ENCODE measurements at places on chromosomes 6 and 20.

GRCh38 chr6:34979218-34979617 is 90.2 kb downstream of the ANKS1A start:
- no peak for DNase-seq

DNA sequence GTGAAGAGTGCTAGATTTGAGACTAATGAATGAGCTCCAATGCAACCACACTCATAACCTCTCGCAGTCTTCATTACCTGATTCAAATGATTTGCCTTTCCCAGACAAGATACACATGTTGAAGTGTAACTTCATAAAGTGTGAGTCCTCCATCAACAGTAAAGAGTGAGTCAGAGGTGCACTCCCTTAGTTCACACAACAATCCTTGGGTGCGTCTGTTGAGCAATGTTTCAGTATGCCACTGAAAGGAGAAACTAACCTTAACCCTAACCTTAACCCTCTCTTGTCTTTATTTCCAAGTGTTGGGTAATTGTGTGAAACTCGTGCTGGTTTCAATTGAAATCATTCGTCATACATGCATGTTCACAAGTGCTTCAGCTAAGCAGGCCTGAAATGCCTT is 21.0 kb upstream of the RIN2 start:
- no peak for DNase-seq

GRCh38 chr6:160919723-160920440 is 71.7 kb upstream of the MAP3K4 start:
- DNase-seq = no peak

DNA sequence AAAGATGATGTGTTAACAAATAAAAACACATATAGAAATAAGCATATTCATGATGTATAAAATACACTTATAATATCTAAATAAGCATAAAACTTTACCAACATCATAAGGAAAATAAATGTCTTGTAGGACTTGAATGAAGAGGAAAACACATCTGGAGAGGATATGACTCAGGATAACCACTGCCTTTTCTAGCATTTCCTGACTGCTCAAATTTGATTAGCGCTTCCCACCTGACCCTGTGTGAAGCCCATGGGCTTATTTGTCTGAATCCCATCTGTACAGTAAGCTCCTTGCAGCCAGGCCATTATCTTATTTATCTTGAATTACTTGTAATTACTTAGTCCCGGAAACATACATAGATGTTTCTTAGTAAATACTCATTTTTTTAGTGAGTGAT is 608.6 kb downstream of the COL12A1 start:
- DNase-seq = no peak

- DNase-seq = no peak
Measured at GRCh38 chr20:7650086-7650879, 290.0 kb downstream of the HAO1 start.

GRCh38 chr20:61120595-61121515 is 131.2 kb upstream of the CDH4 start:
- DNase-seq = no peak

DNA sequence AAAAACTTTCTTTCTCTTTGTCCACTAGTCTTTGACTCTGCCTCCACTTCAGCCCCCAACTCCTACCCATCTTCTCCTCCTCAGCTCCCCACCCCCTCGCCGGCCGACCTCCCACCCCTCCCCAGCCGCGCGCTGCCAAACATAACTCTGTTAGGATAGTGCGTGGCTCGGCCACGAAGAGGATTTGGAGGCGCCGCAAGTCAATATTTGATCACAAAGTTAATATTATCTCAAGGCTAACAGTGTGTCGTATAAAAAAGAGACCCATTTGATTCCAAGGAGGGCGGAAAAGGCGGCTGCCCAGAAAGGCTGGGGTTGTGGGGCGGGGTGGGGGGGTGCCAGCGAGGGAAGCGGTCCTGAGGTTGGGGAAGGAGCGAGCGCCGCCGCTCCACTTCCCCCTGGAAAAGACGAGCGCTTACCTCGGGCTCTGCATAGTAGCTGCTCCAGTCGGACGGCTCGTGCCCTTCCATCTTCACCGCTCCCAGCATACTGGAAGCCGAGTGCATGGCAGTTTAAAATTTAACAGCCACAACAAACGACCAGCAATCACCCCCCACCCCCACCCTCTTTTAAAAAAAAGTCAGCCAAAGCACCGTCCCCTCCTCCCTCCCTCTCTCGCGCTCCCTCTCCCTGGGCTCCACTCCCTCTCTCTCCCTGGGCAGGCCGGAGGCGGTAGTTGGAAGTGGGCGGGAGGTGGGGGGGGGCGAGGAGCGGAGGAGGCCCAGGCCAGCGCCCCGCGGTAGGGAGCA is 425 bp downstream of the FOXA2 start:
- no peak for DNase-seq
